ENCODE measurements at places on chromosomes 4 and X. TPM values are rescaled to one million over a fixed set of nuclear protein-coding genes. Genes with fewer than 3 reads are reported as not detected.

Gene PRSS12
- 6.8 TPM for total RNA-seq

Gene DCHS2
- 0.89 TPM for total RNA-seq

Gene SRPK3
- not detected for total RNA-seq

Gene USP53
- total RNA-seq = 130 TPM

Gene CDKL2
- total RNA-seq = 15.8 TPM

Gene MAGEE2
- 0.20 TPM for total RNA-seq

Gene XAGE1A
- total RNA-seq = 2.1 TPM

GRCh38 chr4:164779811-164780216, 25.9 kb downstream of the SMIM31 start:
- no peak for DNase-seq
- no peak overlapping the region for H3K4me3 ChIP-seq
- H3K27ac ChIP-seq = no peak overlapping the region
- no peaks in the 10 kb centered on the region for H3K4me1 ChIP-seq
- no peaks in the 10 kb centered on the region for H3K36me3 ChIP-seq

- DNase-seq = no peak
- H3K36me3 ChIP-seq = no peaks in the 10 kb centered on the region
- H3K27ac ChIP-seq = no peak overlapping the region
- no peaks in the 10 kb centered on the region for H3K27me3 ChIP-seq
Measured at GRCh38 chr4:133464311-133464710, 315.2 kb downstream of the PCDH10 start.

- no peaks in the 10 kb centered on the region for H3K27me3 ChIP-seq
- H3K36me3 ChIP-seq = no peaks in the 10 kb centered on the region
- no peak for DNase-seq
Measured at GRCh38 chrX:134453631-134454030, 6.3 kb upstream of the HPRT1 start.

GRCh38 chrX:18951032-18951431, 32.9 kb downstream of the PHKA2 start:
- no peaks in the 10 kb centered on the region for H3K36me3 ChIP-seq
- no peaks in the 10 kb centered on the region for H3K4me1 ChIP-seq
- DNase-seq = no peak
- H3K4me3 ChIP-seq = no peak overlapping the region

- H3K4me3 ChIP-seq = no peak overlapping the region
- no peak overlapping the region for H3K27ac ChIP-seq
- no peaks in the 10 kb centered on the region for H3K36me3 ChIP-seq
- no peaks in the 10 kb centered on the region for H3K4me1 ChIP-seq
- H3K27me3 ChIP-seq = no peaks in the 10 kb centered on the region
- DNase-seq = no peak
Measured at GRCh38 chr4:34800953-34801352, 1443.4 kb downstream of the ARAP2 start.

- no peaks in the 10 kb centered on the region for H3K36me3 ChIP-seq
- no peak overlapping the region for H3K4me3 ChIP-seq
- peak; percentile 64 for DNase-seq
- peak overlapping the region; percentile 71 for H3K27ac ChIP-seq
- H3K27me3 ChIP-seq = no peaks in the 10 kb centered on the region
- no peaks in the 10 kb centered on the region for H3K4me1 ChIP-seq
Measured at GRCh38 chr4:140790765-140791164, 34.6 kb upstream of the TBC1D9 start.

- H3K4me1 ChIP-seq = no peaks in the 10 kb centered on the region
- H3K4me3 ChIP-seq = no peak overlapping the region
- H3K27me3 ChIP-seq = no peaks in the 10 kb centered on the region
- H3K27ac ChIP-seq = no peak overlapping the region
- H3K36me3 ChIP-seq = no peaks in the 10 kb centered on the region
Measured at GRCh38 chrX:37627602-37628001, 56.1 kb downstream of the LANCL3 start.

DNA sequence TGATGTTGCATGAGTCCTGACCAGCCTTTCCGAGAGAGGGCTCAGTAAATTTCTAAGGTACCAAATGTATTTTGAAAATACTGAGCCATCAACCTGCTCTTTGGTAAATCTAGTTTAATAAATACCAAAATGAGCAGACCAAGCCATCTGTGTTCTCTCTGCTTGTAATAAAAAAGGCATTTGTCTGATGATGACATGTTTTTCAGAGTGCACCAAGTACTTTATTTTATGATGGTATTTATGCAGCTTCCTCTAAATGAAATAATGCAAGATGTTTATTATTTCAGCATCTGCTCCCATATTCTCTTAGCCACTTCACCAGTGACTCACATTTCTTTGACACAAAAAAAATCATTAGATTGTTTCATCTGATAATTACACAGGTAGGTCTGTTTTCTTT, 700.5 kb downstream of the TRIML1 start:
- H3K4me1 ChIP-seq = no peaks in the 10 kb centered on the region
- H3K27me3 ChIP-seq = no peaks in the 10 kb centered on the region
- no peak overlapping the region for H3K27ac ChIP-seq

DNA sequence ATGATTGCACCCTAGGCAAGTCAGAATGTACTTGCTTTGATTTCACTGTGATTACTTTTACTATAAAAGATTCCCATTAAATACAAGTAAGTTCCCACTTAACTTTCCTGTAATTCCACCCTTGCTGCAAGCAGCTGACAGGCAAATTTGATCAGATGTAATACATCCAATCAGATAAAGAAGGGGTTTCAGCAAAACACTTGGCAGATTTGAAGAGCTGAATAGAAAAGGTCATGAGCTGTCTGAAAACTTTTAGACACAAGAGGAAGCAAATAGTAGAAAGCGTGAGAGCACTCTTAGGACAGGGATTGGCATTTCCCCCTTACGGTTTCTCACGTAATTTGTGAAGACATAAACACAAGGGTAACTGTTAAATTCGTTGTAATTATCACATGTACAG, 22.8 kb downstream of the HSD17B13 start:
- no peaks in the 10 kb centered on the region for H3K27me3 ChIP-seq
- DNase-seq = no peak
- H3K36me3 ChIP-seq = no peaks in the 10 kb centered on the region
- H3K4me1 ChIP-seq = no peaks in the 10 kb centered on the region

GRCh38 chr4:142663828-142664227, 182.3 kb downstream of the INPP4B start:
- H3K27ac ChIP-seq = no peak overlapping the region
- H3K4me1 ChIP-seq = no peaks in the 10 kb centered on the region
- no peak overlapping the region for H3K4me3 ChIP-seq
- no peaks in the 10 kb centered on the region for H3K36me3 ChIP-seq

DNA sequence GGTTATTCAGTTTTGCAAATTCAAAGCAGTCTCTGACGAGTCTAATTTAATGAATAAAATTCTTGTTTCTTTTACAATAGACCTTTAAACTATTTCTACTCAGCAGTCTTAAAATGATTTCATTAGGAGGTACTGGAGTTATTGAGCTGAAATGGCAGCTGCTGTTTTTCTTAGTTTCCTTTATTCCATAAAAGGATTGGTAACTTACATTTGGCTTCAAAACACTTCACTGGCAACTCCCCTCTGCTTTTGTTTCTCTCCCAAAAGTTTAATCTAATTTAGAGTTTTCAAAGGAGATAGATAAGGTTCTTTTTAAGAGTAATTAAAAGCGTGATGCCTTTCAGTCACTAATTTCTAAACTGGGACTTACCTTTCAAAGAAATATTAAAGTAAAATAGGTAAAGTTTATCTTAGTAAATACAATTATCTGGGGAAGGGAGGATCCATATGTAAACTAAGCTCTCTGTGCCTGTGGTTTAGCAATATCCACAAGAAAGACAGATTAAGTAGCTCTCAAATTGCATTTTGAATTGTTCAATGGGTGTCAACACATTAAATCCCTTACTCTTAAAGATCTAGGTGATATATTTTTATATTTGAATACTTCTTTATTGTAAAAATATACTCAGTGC, 17.1 kb upstream of the PCDH10 start:
- no peaks in the 10 kb centered on the region for H3K27me3 ChIP-seq
- H3K4me1 ChIP-seq = no peaks in the 10 kb centered on the region
- no peaks in the 10 kb centered on the region for H3K36me3 ChIP-seq
- no peak for DNase-seq
- H3K4me3 ChIP-seq = no peak overlapping the region

- no peak overlapping the region for H3K27ac ChIP-seq
- no peaks in the 10 kb centered on the region for H3K4me1 ChIP-seq
- H3K4me3 ChIP-seq = no peak overlapping the region
Measured at GRCh38 chr4:112077743-112078142, 67.5 kb upstream of the FAM241A start.

DNA sequence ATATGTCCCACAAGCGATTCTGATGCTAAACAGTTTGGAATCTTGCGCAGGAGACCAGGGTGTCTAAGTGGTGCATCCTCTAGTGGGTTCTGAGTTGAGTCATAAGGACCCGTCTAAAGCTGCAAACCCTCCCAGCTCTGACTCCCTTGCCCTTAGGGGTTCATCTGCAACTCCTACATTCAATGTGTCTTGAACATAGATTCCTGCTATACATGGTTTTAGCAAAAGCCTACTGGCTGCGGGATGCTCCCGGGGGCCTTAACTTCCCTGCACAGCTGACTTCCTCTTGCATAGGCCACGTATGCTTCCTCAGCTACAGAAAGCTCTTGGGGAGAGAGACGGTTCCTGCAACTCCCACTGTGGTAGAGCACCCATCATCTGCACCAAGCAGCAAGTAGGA, 236.7 kb downstream of the EVC2 start:
- no peak overlapping the region for H3K4me3 ChIP-seq
- H3K36me3 ChIP-seq = no peaks in the 10 kb centered on the region
- no peaks in the 10 kb centered on the region for H3K4me1 ChIP-seq
- no peak for DNase-seq
- H3K27ac ChIP-seq = no peak overlapping the region
- H3K27me3 ChIP-seq = no peaks in the 10 kb centered on the region

DNA sequence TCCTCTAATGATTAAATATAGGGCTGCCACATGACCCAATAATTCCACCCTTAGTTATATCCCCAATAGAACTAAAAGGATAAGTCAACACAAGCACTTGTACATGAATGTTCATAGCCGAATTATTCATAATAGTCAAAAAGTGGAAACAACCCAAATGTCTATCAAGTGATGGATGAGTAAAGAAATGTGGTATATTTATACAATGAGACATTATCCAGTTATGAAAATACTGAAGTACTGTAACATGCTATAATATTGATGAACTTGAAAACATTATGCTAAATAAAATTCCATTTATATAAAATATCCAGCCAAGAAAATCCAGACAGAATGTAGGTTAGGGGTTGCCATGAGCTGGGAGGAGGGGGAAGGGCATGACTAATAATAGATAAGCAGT, 436.7 kb upstream of the AADAT start:
- H3K4me3 ChIP-seq = no peak overlapping the region
- no peaks in the 10 kb centered on the region for H3K27me3 ChIP-seq
- H3K27ac ChIP-seq = no peak overlapping the region
- DNase-seq = no peak
- no peaks in the 10 kb centered on the region for H3K4me1 ChIP-seq

- DNase-seq = no peak
- H3K4me1 ChIP-seq = no peaks in the 10 kb centered on the region
- H3K36me3 ChIP-seq = no peaks in the 10 kb centered on the region
Measured at GRCh38 chr4:83388313-83388676, 53.6 kb upstream of the HPSE start.

GRCh38 chr4:83569987-83570386, 34.1 kb downstream of the GPAT3 start:
- DNase-seq = no peak
- H3K27ac ChIP-seq = no peak overlapping the region
- no peak overlapping the region for H3K4me3 ChIP-seq
- H3K36me3 ChIP-seq = no peaks in the 10 kb centered on the region
- H3K27me3 ChIP-seq = no peaks in the 10 kb centered on the region

GRCh38 chrX:79117078-79117477, 27.4 kb upstream of the GPR174 start:
- H3K4me1 ChIP-seq = no peaks in the 10 kb centered on the region
- H3K27me3 ChIP-seq = no peaks in the 10 kb centered on the region
- no peak for DNase-seq
- no peak overlapping the region for H3K4me3 ChIP-seq
- H3K27ac ChIP-seq = no peak overlapping the region
- H3K36me3 ChIP-seq = no peaks in the 10 kb centered on the region
